ENCODE measurements at places on chromosomes 5 and 9.

DNA sequence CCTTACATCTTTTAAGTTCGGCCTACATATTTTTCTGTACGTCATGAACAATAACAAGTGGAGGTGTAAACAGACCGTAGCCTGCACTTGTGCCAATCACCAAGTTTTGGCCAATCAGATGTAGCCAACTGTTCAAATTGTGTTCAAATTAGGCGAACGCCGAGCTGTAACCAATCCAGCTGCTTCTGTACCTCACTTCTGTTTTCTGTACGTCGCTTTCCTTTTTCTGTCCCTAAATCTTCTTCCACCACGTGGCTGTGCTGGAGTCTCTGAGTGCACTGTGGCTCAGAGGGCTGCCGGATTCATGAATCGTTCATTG lies 26.4 kb downstream of the TRIM14 start:
- DNase-seq, result no peak

GRCh38 chr9:129068990-129069861 lies 11.7 kb upstream of the DOLPP1 start:
- no peak for DNase-seq

DNA sequence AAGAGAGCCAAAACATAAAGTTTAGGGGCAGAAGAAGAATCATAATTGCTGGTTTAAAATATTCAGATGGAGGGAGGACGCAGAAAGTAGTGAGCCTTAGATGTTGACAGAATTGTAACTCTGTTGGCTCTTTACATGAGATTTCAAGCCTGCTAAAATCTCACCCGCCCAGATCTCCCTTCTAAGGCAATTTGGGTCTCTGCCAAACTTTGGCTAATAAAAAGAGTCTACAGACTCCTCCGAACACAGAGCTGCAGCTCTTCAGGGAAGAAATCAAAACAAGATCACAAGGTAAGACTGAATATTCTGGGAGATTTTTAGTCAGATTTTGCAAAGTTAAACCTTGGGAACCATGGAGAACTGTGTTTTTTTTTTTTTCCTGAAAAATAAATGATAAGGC lies at the start of gene IL33:
Gene IL33, plus strand, starts transcription at position 246 of the 400 bp plus-strand sequence. CDS start 25,888 bp downstream, outside the sequence.
- no peak for DNase-seq

DNA sequence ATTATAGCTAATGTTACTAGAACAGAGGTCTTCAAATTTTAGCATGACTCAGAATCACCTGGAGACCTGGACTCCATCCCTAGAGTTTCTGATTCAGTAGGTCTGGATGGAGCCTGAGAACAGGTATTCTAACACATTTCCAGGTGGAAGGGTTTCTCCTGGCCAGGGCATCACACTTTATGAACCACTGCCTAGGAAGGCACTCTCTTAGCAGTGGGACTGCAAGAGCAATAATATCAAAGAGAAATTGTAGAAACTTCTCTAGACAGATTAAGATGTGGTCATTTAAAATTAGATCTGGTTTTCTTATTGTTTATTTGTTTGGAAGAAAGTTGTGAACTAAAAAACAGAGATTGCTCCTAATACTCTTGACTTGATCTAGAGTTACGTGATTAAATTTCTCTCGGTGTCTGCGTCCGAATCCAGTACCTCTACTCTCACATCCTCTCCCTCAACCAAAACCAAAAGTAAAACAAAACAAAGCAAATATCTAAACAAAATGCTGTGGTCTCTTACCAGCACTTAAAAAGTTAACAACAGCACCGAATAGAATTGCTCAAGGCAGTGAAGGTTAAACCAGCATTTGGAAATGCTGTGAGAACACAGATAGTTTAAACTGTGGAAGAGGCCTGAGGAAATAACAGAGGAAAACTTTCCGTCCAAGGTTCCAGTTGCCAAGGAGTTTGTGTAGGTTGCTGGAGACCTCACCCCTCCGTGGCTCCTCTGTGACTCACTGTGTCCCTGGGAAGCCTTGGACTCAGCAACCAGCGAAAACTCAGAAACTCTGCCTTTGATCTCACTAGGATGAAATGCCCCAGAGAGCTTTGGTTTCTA lies 193.4 kb downstream of the ARRDC3 start:
- DNase-seq, result peak; percentile 84

DNA sequence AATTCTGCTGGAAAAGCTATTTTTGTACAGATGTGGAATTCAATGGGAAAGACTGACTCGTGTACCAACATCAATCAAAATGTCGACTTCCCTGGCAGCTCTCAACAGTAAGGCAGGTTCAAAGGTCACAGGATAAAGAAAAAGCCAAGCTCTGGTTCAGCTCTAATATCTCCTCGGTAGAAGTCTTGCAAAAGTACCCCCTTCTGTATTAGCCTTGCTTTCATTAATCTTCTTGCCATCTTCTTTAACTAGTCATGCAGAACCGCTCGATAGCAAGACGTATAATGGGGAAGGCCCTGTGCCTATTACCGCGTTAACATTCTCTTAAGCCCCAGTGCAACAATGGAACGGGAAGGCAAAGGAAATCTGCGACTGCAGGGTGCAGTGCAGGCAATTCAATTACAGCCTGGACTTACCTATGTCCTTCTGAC lies 201.2 kb downstream of the GAPVD1 start:
- DNase-seq, result no peak

DNA sequence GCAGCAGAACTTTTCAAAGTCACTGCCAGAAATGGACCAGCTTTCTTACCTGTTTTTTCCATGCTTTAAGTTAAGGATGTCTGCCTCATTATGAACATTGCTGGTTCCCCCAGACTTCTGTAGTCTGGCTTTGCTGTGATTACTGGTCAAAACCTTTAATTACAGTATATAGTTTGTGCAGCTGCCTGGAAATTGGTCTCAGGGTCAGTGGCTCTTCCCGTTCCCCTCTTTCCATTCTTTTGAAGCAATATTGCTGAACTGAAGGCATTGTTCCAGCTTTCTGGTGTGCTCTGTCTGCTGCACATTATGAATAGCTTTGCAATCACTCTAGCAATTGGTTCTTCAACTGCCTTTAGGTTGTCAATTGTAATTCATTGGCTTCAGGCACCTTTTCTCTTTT lies 206.5 kb downstream of the ARL15 start:
- DNase-seq, result no peak

DNA sequence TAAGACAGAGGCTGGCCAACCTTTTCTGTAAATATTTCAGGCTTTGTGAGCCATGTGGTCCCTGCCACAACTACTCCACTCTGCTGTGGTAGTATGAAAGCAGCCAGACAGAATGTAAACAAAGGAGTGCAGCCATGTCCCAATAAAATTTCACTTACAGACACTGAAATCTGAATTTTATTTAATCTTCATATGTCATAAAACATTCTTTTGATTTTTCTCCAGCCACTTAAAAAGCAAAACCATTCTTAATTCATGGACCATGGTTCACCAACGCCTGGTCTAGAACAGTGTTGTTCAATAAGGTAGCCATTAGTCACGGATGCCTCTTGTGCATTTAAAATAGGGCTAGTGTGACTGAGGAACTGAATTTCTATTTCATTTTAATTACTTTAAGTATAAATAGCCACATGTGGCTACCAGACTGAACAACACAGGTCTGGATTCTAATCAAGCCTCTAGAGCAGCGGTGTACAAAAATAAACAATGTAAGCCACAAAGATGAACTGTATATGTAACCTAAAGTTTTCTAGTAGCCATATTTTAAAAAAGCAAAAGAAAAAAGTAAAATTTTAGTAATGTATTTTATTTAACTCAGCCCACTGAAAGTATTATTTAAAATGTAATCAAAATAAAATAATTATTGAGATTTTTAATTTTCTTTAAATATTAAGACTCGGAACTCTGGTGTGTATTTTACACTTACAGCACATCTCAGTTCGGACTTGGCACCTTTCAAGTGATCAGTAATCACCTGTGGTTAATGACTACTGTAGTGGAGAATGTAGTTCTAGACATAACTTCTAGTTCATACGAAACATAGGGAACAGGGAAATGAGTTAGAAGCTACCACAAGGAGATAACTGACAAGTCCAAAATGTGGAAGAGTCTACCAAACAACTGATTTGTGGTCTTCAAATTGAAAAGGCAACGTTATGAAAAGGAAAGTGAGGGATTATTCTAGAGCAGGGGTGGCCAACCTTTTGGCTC lies 14.3 kb downstream of the GEMIN5 start:
- no peak for DNase-seq

DNA sequence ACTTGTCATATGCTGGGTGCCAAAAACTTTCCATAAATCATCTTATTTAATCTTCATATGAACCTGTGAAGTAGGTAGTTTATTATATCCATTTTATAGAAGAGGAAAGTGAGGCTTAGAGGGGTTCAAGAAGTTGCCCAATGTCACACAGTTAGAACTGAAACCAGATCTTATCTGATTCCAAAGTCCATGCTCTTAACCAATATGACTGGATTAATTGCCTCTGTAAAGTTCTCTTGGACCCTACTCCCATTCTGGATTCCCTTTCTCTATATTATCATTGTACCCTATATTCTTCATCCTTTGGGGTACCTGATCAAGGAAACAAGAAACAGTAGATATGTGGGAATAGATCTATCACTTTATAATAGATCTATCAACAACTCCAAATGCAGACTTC lies 64.5 kb upstream of the GCNT4 start:
- DNase-seq, result no peak

DNA sequence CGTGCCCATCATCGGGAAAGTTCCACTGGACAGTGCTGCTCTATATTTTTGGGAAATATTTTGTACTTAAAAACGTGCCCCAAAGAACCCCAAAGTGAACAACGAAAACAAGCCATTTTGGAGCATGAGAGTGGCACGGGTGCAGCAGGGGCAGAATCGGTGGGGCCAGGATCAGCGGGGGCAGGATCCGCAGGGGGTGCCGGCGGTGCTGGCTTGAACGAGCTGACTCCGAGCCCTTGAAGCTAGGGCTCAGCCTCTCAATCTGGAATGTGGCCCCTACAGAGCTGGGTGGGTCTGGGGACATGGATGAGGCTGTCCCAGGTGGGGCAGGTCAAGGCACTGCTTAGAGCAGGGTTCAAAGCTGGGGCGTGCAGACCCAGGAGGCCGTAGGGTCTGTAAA lies 104.7 kb upstream of the COL5A1 start:
- DNase-seq, result no peak

GRCh38 chr9:35680331-35681105 lies 6.8 kb downstream of the CA9 start:
- DNase-seq, result no peak

DNA sequence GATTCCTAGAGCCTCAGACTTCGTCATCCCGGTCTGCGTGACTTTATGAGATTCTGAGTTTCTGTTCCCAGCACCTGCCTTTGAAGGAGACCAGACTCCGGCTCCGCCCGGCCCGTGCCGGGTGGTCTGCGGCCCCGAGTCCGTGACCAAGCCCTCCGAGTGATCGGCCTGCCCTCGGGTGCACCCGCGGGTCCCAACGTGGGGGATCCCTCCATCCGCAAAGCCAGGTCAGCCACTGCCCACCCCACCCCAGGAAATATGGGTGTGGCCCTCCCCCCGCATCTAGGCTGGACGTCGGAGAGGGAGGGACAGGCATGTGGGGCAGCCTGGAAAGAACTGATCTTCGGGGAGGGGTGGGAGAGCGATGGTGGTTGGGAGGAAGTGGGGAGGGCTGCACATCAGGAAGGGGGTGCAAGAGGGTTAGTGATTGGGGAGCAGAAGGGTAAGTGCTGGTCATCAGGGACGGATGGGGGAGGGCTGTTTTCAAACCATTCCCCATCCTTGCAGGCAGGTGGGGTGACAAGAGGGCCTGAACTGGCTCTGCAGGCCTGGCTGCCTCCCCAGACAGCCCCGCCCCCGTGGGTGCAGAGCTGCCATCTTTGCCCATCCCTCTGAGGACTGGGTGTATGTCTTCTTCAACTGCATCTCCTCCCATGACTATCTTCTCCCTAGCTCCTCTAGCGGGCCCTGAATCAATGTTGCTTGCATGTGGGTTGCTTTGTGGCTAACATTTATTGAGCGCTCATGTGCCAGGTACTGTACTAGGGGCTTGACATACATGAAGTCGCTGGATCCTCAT lies 747 bp downstream of the LRSAM1 start:
- DNase-seq, result peak; percentile 54

Measured in RPMI7951 (cell line).